ENCODE measurements at places on chromosomes 3 and 15.

- DNase-seq: no peak
Observed at GRCh38 chr15:90924375-90924774, 8.0 kb downstream of the HDDC3 start.

DNA sequence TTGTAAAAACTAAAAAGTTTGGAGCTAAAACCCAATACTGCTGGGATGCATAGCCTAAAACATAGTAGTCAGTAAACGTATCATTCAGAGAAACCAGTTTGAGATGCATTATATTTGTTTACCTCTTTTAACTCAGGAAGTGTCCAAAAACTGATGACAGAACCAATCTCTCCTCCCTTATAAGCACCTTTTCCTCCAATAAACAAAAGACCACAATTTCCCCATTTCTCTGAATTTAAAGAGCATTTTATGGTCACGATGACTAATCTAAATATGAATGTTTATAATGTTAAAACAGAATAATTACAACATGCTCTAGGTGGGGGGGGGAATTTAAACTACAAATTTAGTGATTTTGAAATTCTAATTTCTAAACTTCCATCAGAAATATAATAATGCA, 58.5 kb downstream of the CEP63 start:
- no peak for DNase-seq

- DNase-seq: no peak
Observed at GRCh38 chr3:142226474-142226873, 1.1 kb upstream of the GK5 start.

GRCh38 chr15:68192117-68192516, 13.0 kb downstream of the CALML4 start:
- DNase-seq: no peak

GRCh38 chr3:64240396-64240795, 15.1 kb upstream of the PRICKLE2 start:
- DNase-seq: no peak

- no peak for DNase-seq
Observed at GRCh38 chr3:187840856-187841255, 95.6 kb upstream of the BCL6 start.

DNA sequence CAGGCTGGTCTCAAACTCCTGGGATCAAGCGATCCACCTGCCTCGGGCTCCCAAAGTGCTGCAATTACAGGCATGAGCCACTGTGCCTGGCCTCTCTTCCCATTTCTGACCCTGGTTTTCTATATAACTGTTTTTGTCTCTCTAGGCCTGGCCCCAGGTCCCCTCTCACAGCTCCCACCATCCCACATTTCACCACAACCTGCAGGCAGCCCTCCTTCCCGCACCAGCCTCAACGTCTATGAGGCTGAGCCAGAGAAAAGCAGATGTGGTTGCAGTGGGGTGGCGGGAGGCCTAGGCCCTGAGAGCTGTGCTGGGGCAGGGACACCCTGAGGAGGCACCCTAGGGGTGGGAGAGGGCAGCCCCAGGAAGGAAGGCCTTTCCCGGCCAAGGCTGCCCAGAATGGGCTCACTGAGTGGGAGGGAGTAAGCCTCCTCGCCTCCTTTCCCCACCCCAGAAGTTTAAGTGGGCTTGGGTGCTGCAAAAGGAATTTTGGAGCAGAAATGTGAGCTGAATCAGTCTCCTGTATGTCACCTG, 99.7 kb downstream of the LSM3 start:
- no peak for DNase-seq

DNA sequence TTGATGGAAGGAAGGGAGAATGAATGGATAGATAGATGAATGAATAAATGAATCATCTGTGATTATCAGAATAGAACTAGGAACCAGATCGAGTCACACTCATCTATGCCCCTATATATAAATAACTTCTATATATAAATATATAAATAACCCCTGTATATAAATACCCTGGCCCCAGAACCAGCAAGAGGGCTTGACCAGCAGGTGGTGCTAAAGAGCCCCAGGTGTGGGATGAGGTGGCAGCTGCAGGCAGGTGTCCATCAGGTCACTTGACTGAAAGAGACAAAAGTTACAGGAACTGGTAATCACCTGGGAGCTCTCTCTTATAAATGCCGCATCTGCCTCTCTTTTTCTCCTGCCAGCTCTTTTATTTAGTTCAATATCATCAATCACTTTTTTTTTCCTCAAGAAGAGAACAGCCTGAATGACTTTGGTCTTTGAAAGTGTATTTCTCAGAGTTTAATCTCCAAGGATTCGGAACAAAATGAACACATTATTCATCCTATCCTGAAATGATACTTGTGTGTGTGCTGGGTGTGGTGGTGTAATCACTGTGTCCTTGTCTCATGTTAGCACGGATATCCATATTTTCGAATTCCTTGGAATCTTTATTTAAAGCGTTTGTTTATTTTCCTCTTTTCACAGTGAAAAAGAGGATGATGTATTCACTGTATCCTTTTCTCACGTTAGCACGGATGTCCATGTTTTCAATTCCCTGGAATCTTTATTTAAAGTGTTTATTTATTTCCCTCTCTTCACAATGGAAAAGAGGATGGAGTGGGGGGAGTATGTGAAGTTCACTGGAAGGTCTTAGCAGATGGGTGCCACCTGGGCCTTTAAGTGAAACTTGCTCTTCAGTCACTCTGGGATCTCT, 35.4 kb upstream of the ATG7 start:
- peak; percentile 41 for DNase-seq

DNA sequence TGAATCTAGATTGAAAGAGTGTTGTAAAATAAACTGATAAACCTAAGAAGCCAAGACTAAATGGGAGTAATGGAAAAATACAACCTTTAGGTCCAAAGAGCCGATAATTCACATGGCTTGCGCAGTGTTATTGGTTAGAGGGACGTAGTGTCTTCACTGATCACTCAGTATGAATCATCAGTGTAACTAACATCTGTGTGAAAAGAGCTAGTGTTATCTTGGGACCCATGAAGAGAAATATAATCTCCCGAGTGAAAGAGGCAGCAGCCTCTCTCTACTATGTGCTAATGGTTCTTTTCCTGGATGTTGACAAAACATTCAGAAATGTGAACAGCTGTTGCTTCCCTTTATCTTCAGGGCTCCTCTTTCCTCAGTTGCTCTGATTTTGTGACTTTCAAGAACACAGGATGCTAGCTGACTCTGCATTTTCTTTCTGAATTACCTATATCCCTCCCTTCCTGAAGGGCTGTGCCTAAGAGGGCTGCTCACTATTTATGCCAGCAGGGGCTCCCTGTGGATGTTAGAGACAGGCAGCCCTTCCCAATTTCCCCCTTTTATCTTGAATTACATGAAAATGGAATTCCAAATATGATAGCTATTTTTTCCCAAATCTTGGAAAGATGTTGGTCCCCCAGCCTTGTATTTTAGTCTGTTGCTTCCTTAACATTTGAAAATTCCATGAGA, 128.8 kb downstream of the GRM7 start:
- no peak for DNase-seq

GRCh38 chr3:188874576-188874975, 297.2 kb upstream of the TPRG1 start:
- DNase-seq: no peak

DNA sequence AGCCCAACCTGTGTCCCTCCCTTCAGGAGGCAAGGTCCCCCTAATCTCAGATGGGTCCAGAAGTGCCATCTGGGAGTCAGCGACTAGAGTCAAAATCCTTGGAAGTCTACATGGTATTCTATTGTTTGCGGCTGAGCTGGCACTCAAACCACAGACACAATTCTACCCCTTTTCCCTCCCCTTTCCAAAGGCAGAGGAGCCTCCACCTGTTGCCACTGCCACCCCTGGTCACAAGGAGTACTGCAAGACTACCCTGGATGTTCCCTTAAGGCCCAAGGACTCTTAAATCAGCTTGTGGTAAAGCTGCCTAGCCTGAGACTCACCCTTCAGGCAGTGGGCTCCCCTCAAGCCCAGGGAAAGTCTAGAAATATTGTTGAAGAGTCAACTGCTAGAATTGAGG, 4.3 kb upstream of the OR5H6 start:
- no peak for DNase-seq

- no peak for DNase-seq
Observed at GRCh38 chr3:72080800-72081199, 295.9 kb upstream of the PROK2 start.

- no peak for DNase-seq
Observed at GRCh38 chr3:73481888-73482287, 142.9 kb downstream of the PDZRN3 start.

DNA sequence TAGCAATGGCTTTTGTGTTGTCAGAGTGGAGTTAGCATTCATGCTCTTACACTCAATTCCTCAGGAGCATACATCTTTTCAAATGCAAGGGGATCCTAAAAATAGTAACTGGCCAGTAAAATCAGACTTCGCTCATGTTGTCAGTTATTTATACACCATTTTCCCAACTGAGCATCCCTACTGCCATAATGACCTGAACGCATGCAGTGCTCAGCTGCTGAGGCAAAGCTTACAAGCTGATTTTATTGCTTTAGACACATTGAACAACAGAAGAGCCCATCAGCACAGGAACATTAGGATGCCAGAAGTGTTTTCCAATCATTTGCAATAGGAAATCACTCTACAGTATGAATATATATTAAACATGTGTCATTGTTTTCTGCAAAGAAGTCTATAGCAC, 689.7 kb upstream of the BCHE start:
- no peak for DNase-seq

Measured in left ventricle myocardium inferior (tissue), 1 donor.